CD4-positive, alpha-beta memory T cell (primary cell): ENCODE measurements at places on chromosomes 2 and 18. TPM values are rescaled to one million over a fixed set of nuclear protein-coding genes. Genes with fewer than 3 reads are reported as not detected.

DNA sequence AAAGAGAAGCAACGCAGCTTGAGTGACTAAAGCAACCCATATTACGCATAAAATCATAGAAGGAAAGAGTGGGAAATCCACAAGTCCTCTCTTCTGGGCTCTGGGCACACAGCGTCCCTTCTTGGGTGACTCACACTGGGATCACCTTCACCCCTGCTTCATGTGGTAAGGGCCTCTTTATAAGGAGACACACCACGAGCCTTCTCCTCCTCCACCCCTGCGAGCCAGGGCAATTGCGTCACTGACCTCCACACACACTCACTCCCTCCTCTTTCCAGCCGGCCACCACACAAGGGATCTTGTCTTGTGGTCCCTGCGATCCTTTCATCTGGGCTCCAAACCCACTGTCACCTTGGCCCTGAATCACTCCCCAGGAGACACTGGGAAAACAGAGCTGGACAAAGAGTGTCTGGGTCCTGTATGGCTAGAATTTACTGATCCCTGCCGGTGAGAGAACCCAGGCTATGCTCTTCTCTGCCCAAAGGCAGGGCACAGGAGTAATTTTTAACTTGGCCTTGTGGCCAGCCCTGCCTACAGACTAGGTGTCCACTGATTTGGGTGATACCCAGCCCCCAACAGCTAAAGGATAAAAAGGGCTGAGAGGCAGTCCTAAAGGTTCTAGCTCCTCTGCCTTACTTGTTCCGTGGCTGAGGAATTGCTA, 35.3 kb downstream of the NHEJ1 start:
- H3K27ac ChIP-seq: no peak overlapping the region
- H3K4me3 ChIP-seq: no peak overlapping the region
- no peak for DNase-seq
- no peaks in the 10 kb centered on the region for H3K27me3 ChIP-seq
- no peaks in the 10 kb centered on the region for H3K36me3 ChIP-seq

GRCh38 chr2:242034996-242035814, 165.7 kb downstream of the RTP5 start:
- no peak overlapping the region for H3K27ac ChIP-seq
- no peak for DNase-seq
- H3K4me3 ChIP-seq: no peak overlapping the region
- H3K4me1 ChIP-seq: peaks cover 27% of the 10 kb centered on the region

DNA sequence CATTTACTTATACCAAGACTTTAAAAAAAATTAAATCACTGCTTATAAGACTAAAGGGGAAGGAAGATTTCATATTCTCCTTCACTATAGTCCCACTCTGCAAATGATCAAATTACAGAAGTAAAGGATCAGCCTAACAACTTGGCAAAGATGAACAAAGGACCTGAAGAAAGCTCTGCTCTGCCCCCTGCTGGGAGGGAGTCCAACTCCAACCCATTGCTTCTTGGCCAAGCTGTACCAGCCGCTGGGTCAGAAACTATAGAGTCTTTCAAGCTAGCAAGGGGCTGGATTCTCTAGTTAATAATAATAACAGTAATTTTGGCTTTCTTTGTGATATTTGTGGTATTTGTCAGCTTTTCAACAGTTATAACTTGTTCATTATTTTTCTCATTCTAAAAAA, 927.0 kb upstream of the CRIM1 start:
- no peaks in the 10 kb centered on the region for H3K4me1 ChIP-seq
- no peak overlapping the region for H3K27ac ChIP-seq
- H3K27me3 ChIP-seq: no peaks in the 10 kb centered on the region
- no peak for DNase-seq
- no peaks in the 10 kb centered on the region for H3K36me3 ChIP-seq

GRCh38 chr2:217497843-217498377, 504.9 kb downstream of the TNS1 start:
- H3K36me3 ChIP-seq: no peaks in the 10 kb centered on the region
- no peak for DNase-seq
- no peaks in the 10 kb centered on the region for H3K4me1 ChIP-seq
- no peaks in the 10 kb centered on the region for H3K27me3 ChIP-seq
- no peak overlapping the region for H3K27ac ChIP-seq

- no peak for DNase-seq
- no peak overlapping the region for H3K4me3 ChIP-seq
- H3K4me1 ChIP-seq: no peaks in the 10 kb centered on the region
- no peaks in the 10 kb centered on the region for H3K36me3 ChIP-seq
These were observed 267.0 kb upstream of the HS6ST1 start for GRCh38 chr2:128585706-128586105.

GRCh38 chr18:62611453-62612288, 88.8 kb downstream of the ZCCHC2 start:
- H3K27me3 ChIP-seq: no peaks in the 10 kb centered on the region
- no peak overlapping the region for H3K27ac ChIP-seq
- DNase-seq: no peak
- H3K4me3 ChIP-seq: no peak overlapping the region

DNA sequence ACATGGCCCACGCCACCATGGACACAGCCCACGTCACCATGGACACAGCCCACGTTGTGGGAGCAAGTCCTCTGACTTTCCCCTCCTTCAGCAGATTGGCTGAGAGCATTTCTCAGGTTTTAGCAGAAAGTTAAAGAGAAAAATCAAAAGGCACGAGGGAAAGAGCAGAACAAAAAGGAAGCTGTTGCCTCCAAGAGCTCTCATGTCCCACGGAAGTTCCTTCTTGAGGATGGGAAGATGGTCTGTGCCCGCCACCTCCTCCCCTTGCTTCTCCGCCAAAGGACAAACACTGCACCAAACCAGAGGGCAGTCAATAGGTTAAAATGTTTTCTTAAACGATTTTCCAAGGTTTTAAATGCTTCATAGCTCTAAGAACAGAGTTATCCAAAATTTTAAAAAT, 148.4 kb downstream of the HDAC4 start:
- H3K4me1 ChIP-seq: peaks cover 48% of the 10 kb centered on the region
- no peak overlapping the region for H3K27ac ChIP-seq
- peaks cover 4% of the 10 kb centered on the region for H3K36me3 ChIP-seq
- H3K27me3 ChIP-seq: no peaks in the 10 kb centered on the region
- H3K4me3 ChIP-seq: no peak overlapping the region
- no peak for DNase-seq

GRCh38 chr2:212649646-212650045, 111.0 kb upstream of the ERBB4 start:
- H3K27me3 ChIP-seq: no peaks in the 10 kb centered on the region
- DNase-seq: no peak
- no peaks in the 10 kb centered on the region for H3K4me1 ChIP-seq
- H3K36me3 ChIP-seq: no peaks in the 10 kb centered on the region
- no peak overlapping the region for H3K27ac ChIP-seq
- no peak overlapping the region for H3K4me3 ChIP-seq

GRCh38 chr2:241637795-241638660, 535 bp downstream of the ATG4B start:
- H3K27ac ChIP-seq: peak overlapping the region; percentile 88
- no peaks in the 10 kb centered on the region for H3K27me3 ChIP-seq
- peaks cover 35% of the 10 kb centered on the region for H3K4me1 ChIP-seq
- peaks cover 6% of the 10 kb centered on the region for H3K36me3 ChIP-seq
- peak; percentile 49 for DNase-seq
- H3K4me3 ChIP-seq: peak overlapping the region; percentile 90

GRCh38 chr2:3126171-3126910, 251.3 kb downstream of the EIPR1 start:
- no peaks in the 10 kb centered on the region for H3K27me3 ChIP-seq
- no peak overlapping the region for H3K27ac ChIP-seq
- no peaks in the 10 kb centered on the region for H3K4me1 ChIP-seq

DNA sequence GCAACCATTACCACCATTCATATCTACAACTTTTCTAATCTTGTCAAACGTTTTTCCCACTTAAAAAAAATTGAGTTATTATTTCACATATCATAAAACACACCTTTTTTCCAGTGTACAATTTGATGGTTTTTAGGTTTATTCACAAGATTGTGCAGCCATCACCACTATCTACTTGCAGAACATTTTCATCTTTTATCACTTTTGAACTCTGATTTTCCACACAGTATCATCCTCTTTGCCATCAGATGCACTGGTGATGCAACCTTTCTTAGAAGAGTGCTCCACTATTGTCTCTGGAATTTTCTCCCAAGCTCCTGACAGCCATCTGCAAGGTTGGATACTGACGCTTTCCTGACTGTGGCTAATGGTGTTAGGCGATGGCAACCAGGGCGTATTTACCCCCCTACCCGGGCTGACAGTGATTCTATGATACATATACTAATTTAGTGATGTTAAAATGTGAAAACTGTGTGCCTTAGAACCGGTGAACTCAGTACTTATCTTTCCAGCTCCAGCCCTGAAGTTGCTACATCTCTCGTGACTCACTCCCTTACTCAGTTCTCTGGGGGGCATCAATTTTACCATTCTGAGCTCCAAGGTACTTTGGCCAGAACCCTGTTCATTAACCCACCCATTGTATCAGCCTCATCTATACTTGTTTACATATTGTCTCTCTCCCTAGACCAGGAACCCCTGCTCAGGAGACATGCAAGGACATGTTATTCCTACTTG, 105.4 kb upstream of the SPRED2 start:
- no peak overlapping the region for H3K4me3 ChIP-seq
- H3K27ac ChIP-seq: no peak overlapping the region
- no peak for DNase-seq
- no peaks in the 10 kb centered on the region for H3K4me1 ChIP-seq
- no peaks in the 10 kb centered on the region for H3K36me3 ChIP-seq
- H3K27me3 ChIP-seq: no peaks in the 10 kb centered on the region

DNA sequence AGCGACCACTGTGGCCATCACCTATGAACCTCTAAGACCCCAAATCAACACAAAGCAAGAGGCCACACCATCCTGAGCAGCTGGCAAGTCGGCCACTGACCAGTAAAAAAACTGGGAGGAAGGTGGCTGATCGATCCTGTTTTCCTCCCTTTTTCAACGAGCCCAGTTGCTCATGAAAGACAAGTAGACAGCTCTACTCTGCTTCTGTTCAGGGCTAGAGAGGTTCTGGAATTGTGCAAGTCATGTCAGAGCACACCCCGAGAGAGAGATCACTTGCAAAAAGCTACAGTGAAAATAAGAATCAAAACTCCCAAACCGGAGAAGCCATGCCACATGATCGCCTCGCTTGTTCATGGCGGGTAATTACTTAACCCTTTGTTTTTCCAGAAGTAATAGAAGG, 34.6 kb downstream of the ZNF516 start:
- no peaks in the 10 kb centered on the region for H3K36me3 ChIP-seq
- no peaks in the 10 kb centered on the region for H3K4me1 ChIP-seq
- H3K4me3 ChIP-seq: no peak overlapping the region

DNA sequence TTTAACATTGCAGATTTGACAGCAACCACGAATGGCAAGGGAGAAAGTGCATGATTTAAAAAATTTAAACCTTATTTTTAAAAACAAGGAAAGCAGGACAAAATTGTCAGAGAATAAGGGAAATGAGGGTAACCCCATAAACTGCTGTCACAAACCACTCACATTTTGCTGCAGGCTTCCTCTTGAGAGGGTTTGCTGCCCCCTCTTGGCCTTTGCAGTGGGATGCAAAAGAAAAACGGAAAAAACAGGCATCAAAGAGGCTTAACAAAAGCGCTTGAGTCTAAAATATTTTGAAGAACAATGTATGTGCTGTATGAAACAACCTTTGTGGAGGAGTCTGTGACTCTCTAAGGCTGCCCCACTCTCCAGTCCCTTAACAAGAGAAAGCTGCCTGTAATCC, 91.6 kb downstream of the TMX3 start:
- H3K27ac ChIP-seq: no peak overlapping the region
- no peaks in the 10 kb centered on the region for H3K4me1 ChIP-seq
- no peak overlapping the region for H3K4me3 ChIP-seq
- peak; percentile 8 for DNase-seq
- no peaks in the 10 kb centered on the region for H3K36me3 ChIP-seq
- no peaks in the 10 kb centered on the region for H3K27me3 ChIP-seq

GRCh38 chr2:64751286-64752260, 97.9 kb upstream of the SERTAD2 start:
- H3K4me1 ChIP-seq: peaks cover 20% of the 10 kb centered on the region
- H3K4me3 ChIP-seq: peak overlapping the region; percentile 97
- no peaks in the 10 kb centered on the region for H3K36me3 ChIP-seq
- no peaks in the 10 kb centered on the region for H3K27me3 ChIP-seq
- DNase-seq: no peak

DNA sequence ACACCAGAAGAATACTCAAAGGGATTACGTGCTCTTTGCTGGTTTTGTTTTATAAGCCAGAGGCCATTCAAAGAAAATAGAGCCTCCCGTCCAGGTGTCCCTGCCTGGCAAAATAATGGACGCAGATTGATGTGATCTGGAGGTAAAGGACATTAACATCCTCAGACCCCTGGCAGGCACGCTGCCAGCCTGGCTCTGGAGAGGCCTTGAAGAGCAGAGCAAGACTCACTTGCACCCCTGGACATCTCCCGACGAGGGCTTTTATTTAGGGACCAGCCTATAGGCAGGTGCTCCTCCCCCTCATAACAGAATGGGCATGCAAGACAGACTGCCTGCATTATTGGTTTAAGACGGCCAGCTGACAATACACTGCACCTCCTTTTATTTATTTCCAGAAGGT, 291.3 kb downstream of the BCL11A start:
- no peak overlapping the region for H3K27ac ChIP-seq
- no peaks in the 10 kb centered on the region for H3K27me3 ChIP-seq
- no peak for DNase-seq
- H3K36me3 ChIP-seq: no peaks in the 10 kb centered on the region
- H3K4me1 ChIP-seq: no peaks in the 10 kb centered on the region
- no peak overlapping the region for H3K4me3 ChIP-seq

- no peaks in the 10 kb centered on the region for H3K27me3 ChIP-seq
- H3K36me3 ChIP-seq: no peaks in the 10 kb centered on the region
- no peak overlapping the region for H3K27ac ChIP-seq
- no peak for DNase-seq
- no peak overlapping the region for H3K4me3 ChIP-seq
These were observed 113.0 kb downstream of the MEP1B start for GRCh38 chr18:32302806-32303205.

- no peak for DNase-seq
- H3K4me3 ChIP-seq: no peak overlapping the region
- peaks cover 18% of the 10 kb centered on the region for H3K4me1 ChIP-seq
- no peak overlapping the region for H3K27ac ChIP-seq
These were observed 18.8 kb upstream of the SUCLG1 start for GRCh38 chr2:84477886-84478285.

GRCh38 chr2:241796610-241797138, 12.3 kb upstream of the NEU4 start:
- H3K4me1 ChIP-seq: no peaks in the 10 kb centered on the region
- H3K4me3 ChIP-seq: no peak overlapping the region
- no peaks in the 10 kb centered on the region for H3K36me3 ChIP-seq
- H3K27ac ChIP-seq: no peak overlapping the region
- H3K27me3 ChIP-seq: no peaks in the 10 kb centered on the region

Gene B3GNT7
- total RNA-seq: not detected

Gene CLEC4F
- not detected for total RNA-seq

Gene PJVK
- 4.1 TPM for total RNA-seq

Gene HAUS1
- 23.3 TPM for total RNA-seq

Gene DHRS9
- 0.32 TPM for total RNA-seq

Gene SLC30A3
- not detected for total RNA-seq
